AG09319 (cell line): ENCODE measurements at places on chromosomes 11 and 22.

DNA sequence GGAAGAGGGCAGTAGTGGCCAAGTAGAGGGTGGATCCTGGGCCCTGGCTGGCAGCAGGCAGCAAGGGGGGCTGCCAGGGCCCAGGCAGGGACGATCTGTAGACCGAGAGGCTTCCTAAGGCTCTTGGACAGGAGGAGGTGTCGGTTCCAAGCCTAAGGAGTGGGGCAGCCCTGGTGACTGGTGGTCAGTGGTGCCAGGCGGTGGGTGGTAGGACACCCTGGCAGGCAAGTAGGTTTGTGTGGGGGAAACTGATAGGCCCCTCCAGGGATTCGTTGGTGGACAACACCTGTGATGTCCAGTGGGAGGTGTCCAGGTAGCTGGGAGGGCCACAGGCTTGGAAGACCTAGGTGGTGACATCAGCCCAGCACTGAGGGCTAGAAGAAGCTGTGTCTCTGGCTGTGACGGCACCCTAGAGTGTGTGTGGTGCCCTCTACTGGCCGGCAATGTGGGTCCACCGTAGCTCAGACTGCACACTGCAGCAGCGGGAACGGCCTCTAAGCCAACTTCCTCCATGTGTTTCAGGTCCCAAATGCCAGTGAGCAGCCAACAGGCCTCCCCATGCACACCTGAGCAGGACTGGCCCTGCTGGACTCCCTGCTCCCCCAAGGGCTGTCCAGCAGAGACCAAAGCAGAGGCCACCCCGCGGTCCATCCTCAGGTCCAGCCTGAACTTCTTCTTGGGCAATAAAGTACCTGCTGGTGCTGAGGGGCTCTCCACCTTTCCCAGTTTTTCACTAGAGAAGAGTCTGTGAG lies 9.4 kb upstream of the SAMM50 start:
- no peak for DNase-seq

DNA sequence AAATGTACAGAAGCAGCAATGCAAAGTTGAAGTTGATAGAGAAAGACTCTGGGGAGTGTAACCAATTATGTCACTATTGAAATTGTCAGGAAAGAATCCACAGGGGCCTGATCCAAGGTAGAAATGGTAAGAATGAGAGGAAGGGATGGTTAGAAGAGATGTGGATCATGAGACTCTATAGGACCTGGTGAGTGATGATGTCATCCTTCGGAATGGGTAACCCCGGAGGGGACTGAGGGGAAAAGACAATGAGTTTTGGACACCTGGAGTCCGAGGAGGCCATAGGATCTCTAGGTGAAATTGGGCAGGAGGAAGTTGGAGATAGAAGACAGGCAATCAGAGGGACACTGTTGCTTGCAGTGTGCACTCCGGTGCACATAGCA lies 6.3 kb upstream of the TIMP3 start:
- DNase-seq = no peak

DNA sequence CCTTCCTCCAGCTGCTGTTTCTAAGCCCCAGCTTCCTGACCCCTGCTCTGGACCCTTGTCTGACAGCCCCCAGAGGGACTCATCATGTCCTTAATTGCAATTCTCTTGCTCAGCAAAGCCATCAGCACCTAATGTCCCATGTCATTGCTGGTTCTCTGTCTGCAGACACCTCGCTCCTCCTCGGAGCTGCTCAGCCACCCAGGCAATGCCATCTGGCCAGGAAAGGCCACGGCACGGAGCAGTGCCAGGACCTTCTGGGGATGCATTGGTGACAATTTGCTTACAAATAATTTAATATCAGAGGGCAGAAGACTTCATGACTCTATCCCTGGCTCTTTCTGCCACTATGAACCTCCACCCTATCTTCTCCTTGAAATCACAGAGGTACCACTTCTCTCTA lies 107.0 kb upstream of the THY1 start:
- DNase-seq = no peak

DNA sequence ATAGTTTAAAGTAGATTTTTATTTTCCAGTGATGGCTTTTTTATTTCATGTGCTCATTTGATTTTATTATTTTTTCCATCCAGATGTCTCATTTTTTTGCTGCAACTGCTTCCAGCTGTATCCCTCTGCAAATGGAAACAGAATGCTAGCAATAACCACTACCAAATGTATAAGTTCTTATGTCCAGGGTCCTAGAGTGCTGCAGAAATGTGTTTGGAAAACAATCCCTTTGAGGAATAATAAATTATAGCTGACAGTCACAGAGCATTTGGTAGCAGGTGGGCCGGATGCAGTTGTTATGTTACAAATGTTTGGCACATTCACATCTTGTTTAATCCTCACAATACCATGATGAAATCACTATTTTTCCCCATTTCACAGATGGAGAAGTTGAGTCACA lies 300.7 kb upstream of the PDGFD start:
- DNase-seq = no peak

DNA sequence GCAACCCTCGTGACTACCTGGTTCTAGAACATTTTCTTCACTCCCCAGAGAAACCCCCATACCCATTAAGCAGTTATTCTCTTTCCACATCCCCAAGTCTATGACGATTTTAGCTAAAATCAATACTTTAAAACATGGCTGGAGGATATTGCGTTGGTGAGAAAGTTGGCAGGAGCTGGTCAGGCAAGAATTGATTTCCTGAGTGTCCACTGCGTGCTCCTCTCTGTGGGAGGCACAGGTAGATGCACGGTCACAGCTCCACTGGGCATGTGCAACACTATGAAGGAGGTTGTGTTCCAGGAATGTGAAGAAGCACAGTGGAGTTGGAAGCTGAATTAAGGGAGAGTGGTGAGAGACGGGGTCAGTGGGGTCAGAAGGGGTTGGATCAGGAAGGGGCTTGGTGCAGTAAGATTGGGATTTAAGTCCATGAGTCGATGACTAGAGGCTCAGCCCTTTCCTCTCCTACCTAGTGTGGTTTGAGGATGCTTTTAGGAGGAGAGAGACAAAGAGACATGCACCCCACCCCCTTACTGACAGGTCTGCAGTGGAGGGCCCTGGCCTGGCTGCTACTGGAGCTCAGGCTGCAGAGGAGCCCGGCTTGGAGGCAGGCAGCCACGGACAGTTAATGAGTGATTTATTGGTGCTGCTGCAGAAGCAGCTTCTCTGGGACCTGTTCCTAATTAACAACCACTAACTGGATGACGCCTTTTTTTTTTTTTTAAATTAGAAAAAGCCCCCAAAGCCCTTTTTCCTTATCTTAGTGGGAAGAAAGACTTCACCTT lies 395.6 kb downstream of the TENM4 start:
- no peak for DNase-seq

GRCh38 chr22:50733521-50734342 lies 4.3 kb upstream of the ACR start:
- DNase-seq = no peak

GRCh38 chr11:7522121-7522520 lies 8.3 kb downstream of the PPFIBP2 start:
- no peak for DNase-seq

DNA sequence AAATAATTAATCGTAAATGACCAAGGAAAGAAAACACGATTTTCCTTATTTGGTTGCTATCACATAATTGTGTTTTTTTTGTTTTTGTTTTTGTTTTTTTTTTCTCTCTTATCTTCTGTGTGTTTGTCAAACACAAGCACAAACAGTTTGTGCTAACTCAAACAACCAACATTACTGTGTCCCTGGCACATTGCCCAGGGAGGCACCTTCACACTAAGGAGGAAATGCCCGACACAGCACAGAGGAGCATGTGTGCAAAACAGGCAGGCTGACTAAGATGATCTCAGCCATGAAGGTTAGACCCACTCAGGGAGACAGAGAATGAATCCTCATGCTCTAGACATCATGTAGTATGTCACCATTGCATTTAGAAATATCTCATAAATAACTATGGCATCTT lies 130.1 kb downstream of the SOX6 start:
- no peak for DNase-seq

DNA sequence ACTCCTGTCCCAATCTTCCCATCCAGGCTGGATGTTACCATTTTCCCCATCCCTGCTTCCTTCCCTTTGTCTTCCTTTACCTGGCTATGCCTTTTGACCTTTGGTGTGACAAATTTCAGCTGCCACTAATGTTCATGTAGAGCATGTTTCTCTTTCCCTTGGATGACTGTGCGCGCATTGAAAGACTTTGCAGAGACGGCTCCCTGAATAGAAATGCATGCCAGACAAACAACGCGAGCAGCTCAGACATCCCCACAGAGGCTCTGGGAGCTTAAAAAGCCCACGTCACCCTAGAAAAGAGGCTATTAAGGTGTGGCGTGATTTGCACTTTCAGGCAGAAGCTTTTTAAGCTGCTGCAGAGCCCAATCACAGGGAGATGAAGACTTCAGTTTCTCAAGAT lies 202.0 kb downstream of the NTM start:
- no peak for DNase-seq
